ENCODE measurements at places on chromosomes 12 and 14.

DNA sequence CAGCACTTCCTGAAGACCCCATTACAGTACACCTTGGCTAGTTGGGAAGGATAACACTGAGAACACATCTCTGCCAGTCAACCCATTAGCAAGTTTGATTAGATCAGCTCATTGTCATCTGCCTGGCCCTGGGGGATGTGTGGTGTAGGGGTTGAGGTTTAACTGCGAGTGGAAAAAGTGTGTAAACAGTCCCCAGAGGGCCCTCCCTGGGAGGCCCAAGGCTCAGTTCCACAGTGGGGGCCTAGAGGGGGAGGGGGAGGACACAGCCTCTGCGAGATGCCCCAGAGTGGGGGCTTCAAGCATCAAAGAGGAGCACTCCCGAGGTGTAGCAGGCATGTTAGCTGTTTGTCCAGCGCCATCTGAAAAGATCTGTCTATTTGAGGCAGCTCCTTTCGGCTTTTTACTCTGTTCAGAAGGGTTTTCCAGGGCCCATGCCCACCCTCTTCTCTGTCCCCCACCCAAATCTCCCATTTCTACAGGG lies 344 bp downstream of the LPAR5 start:
- DNase-seq = no peak

- no peak for DNase-seq
Measured at GRCh38 chr12:23236066-23236780, 611.3 kb downstream of the ETNK1 start.

DNA sequence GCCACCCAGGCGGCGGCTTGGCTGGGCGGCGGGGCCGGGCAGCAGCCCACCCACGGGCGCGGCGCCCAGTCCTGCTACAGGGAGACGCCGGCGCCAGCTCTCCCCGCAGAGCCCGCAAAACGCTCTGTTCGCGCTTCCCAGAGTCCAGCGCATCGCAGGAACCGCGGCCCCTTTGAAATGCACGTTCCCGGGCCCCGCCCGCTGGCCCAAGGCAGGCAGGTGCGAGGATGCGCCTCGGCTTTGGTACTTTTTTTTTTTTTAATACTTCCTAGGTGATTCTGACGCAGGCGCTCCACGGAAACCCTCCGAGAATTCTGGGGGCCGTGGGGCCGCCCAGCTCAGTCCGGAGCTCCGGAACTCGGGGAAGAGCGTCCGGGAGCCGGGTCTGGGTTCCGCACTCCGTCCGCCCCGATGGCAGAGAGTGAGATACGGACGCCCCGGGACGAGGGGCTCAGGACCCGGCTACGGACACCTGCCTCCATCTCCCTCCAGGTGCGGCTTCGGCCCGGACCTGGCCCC lies 483 bp downstream of the POC1B start:
- DNase-seq = no peak

DNA sequence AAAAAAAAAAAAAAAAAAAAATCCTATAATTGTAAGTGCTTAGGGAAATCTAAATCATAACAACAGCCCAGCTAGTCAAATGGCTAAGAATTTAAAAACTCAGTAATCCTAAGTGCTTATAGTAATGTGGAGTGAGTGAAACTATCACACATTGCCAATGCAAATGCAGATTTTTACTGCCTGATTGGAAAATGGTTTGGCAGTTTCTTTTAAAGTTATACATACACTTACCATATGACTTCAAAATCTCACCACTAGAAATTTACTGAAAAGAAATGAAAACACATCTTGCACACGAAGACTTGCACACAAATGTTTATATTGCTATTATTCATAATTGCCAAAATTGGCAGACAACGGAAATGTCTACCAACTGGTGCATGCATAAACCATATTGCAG lies 51.3 kb upstream of the STXBP6 start:
- DNase-seq = no peak

DNA sequence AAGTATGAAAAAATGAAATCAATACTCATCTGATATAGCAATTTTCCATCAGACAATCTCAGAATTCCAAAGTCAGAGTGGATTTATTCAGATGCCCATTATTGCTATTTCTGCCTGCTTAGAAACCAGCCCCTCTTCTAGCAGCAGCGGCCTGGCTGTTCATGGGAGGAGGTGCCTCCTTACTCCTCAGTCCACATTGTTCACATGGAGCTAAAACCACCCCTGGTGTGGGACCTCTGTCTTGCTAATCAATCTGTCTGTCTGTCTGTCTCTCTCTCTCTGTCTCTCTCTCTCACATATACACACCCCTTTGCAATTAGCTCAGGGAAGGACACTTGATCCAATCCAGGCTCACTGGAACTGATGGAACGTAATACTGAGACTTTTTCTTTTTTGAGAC lies 176.1 kb downstream of the APAF1 start:
- DNase-seq = no peak

DNA sequence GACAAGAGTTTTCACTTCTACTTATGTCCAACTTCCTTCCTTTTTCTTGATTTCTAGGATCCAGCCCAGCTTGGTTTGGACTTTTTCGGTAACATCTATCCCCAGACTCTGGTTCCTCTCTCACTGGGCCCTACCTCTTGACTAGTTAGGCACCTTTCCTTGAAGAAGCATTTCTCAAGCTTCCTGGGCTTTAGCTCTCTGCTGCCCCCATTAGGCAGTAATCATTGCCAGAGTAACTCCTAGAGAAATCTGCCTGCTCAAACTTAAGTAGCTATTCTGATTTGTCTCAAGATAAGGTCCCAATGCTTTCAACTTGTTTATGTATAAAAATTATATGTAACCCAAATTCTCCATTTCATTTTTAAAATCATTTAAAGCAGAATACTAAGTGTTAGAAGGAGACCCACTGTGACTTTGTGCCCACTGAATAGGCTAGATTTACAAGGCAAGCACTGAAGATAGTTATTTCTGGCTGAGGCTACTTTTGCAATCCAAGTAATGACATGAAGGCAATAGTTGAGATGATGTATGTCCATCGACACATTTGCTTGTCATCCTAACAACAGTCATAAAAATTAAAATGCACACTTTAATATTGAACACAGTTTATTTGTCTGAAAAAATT lies 275.0 kb upstream of the G2E3 start:
- no peak for DNase-seq

- peak; percentile 8 for DNase-seq
Measured at GRCh38 chr14:24399447-24399822, 632 bp downstream of the NYNRIN start.

- no peak for DNase-seq
Measured at GRCh38 chr14:21384494-21384851, 654 bp upstream of the SUPT16H start.

DNA sequence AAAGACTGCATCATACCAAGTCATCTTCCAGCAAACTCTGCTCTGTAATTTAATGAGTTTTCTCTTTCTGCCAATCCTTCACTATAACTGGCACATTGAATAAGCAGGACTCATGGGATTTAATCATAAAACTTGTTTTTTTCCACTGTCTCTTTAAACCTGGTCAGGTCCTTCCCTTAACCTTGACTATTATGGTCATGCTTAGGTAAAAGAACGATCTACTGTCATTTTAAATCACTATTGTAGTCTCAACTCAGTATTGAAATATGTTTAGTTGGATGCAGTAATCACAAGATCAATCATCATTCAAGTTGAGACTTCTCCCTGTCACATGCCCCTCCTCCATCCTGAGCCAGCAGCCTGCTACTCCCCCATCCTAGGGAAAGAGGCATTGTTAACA lies 56.1 kb downstream of the SLC35F4 start:
- no peak for DNase-seq

DNA sequence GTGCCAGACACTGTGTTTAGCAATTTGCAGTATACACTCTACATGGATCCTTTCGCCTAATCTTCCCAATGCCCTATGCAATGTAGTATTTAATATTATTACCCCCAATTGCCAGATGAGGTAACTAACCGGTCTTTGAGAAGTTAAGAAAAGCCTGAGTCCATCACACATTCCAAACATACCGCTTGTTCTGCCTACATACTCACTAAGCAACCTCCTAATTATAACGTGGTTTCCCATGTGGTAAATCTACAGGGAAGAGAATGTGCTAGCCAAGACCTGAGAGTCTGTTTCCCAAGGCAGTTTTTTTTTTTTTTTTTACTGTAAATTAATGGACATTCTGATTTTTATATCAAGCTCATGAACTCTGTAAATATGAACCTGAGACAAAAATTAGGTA lies 37.2 kb downstream of the ATP2B1 start:
- DNase-seq = no peak

- no peak for DNase-seq
Measured at GRCh38 chr12:92488735-92489134, 214.1 kb upstream of the PLEKHG7 start.

- DNase-seq = no peak
Measured at GRCh38 chr14:58560208-58560607, 77.6 kb upstream of the DACT1 start.

- no peak for DNase-seq
Measured at GRCh38 chr14:95660651-95661515, 25.3 kb upstream of the TCL1B start.

DNA sequence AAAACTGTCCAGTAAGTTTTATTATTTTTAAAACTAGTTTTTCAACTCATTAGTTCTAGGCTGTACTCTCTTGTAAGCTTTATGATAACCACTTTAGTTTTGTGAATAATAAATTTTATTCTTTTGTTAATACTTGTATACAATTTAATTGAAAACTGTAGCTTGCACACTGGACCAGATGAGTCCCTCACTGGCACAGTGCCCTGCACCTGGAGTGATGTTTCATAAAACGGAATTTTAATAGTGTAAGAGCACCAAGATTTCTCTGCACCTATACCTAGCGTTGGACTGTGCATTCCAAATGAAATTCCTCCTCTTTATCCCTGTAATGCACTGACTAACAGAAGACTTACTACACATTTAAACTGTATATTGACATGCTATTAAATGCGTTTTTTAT lies 80.8 kb downstream of the PRIMA1 start:
- no peak for DNase-seq

Data from anterior cingulate cortex (tissue), 58 donors.